ENCODE measurements at places on chromosomes 7 and 10. TPM values are rescaled to one million over a fixed set of nuclear protein-coding genes. Genes with fewer than 3 reads are reported as not detected.

Gene AKR1C2
- 6.1 TPM for total RNA-seq

Gene SRGN
- 44.2 TPM for total RNA-seq

Gene TMEM139
- 1.9 TPM for total RNA-seq

Gene GDF10
- 7.1 TPM for total RNA-seq

Gene TMEM130
- total RNA-seq = 256 TPM

Gene AGMO
- 1.1 TPM for total RNA-seq

Gene FRMPD2
- 8.3 TPM for total RNA-seq

Gene TRIM50
- not detected for total RNA-seq

Gene FGFBP3
- total RNA-seq = 5.3 TPM

Gene SNCG
- total RNA-seq = 98.5 TPM

Gene ZFYVE27
- 65.2 TPM for total RNA-seq

Gene TAC1
- total RNA-seq = 5.2 TPM

Gene GPR146
- 21.8 TPM for total RNA-seq

Gene RTKN2
- 3.5 TPM for total RNA-seq

Gene ARMC10
- 39.8 TPM for total RNA-seq

Gene SDK1
- total RNA-seq = 7.0 TPM

Gene CAMK1D
- total RNA-seq = 113 TPM

Gene AKR1C4
- total RNA-seq = not detected

Gene CLDN15
- 5.3 TPM for total RNA-seq

Gene LYZL1
- not detected for total RNA-seq

Gene NEURL1
- 71.9 TPM for total RNA-seq

Gene CALML5
- total RNA-seq = not detected

Gene DLX6
- 4.5 TPM for total RNA-seq

Gene CACNB2
- 55.6 TPM for total RNA-seq

Gene VWA2
- total RNA-seq = 3.2 TPM

Gene LGI1
- 73.1 TPM for total RNA-seq
